Peyer's patch (tissue), 4 donors: ENCODE measurements at places on chromosomes 4 and X. TPM values are rescaled to one million over a fixed set of nuclear protein-coding genes. Genes with fewer than 3 reads are reported as not detected.

GPR82 gene
- 1.7 TPM for total RNA-seq

PAGE2 gene
- total RNA-seq: not detected

LRBA gene
- total RNA-seq: 110 TPM

CWH43 gene
- total RNA-seq: not detected

MAGEE2 gene
- not detected for total RNA-seq

IRAK1 gene
- 111 TPM for total RNA-seq

GABRE gene
- 130 TPM for total RNA-seq

BTC gene
- 3.8 TPM for total RNA-seq

STS gene
- total RNA-seq: 3.3 TPM

- no peak overlapping the region for H3K4me3 ChIP-seq
- no peak for DNase-seq
- H3K27me3 ChIP-seq: no peaks in the 10 kb centered on the region
- H3K4me1 ChIP-seq: no peaks in the 10 kb centered on the region
- H3K27ac ChIP-seq: no peak overlapping the region
These were observed 59.1 kb downstream of the IGFBP7 start for GRCh38 chr4:57051095-57051494.

DNA sequence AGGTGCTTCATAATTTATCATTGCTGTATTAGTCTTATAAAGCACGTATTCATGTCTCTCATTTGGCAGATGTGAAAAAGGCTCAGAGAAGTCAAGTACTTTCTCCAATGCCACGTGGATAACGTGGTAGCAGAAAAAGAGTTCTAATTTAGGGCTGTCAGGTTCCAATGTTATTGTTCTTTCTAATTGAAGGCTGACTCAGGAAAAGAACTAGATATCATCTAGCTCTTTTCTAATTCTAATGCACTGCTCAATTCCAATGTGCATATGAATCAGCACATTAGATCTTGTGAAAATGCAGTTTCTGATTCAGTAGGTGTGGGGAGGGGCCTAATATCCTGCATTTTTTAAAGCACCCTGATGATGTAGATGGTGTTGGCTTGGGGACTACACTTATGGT lies 22.8 kb downstream of the AGA start:
- no peaks in the 10 kb centered on the region for H3K36me3 ChIP-seq
- no peak for DNase-seq
- H3K27ac ChIP-seq: no peak overlapping the region
- H3K27me3 ChIP-seq: no peaks in the 10 kb centered on the region
- H3K4me3 ChIP-seq: no peak overlapping the region
- H3K4me1 ChIP-seq: no peaks in the 10 kb centered on the region

GRCh38 chr4:106835919-106836318 lies 200.2 kb downstream of the DKK2 start:
- no peaks in the 10 kb centered on the region for H3K4me1 ChIP-seq
- no peaks in the 10 kb centered on the region for H3K36me3 ChIP-seq
- no peaks in the 10 kb centered on the region for H3K27me3 ChIP-seq
- no peak overlapping the region for H3K4me3 ChIP-seq
- no peak overlapping the region for H3K27ac ChIP-seq

DNA sequence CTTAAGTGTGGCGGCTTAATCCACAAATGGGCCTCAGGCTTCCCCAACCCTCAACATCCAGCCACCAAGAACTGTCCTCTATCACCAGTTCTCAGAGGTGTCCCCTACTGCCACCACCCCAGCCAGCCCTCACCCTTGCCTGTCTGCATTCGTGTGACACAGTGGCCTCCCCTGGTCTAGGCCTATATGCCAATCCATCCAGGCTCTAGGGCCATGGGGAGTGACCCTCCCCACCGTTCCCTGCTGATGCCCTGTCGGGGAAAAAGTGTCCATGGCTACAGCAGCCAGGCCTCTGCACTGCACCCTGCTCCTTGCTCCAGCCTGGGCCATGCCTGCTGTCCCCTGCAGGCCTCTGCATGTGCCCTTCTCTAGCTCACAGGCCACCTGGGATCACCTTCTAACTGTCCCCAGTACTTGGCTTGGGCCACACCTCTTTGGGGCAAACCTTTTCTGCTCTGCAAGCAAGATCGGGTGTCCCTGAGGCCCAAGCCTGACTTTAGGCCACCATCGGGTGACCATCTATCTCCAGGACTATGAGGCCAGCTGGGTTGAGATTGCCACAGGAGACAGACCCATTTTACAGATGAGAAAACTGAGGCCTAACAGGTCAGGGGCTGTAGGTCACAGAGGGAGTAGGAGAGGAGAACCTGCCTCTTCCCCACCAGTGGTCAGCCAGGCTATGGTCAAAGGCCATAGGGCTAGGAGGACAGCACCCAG lies 75.8 kb downstream of the JAKMIP1 start:
- no peak overlapping the region for H3K4me3 ChIP-seq
- DNase-seq: peak; percentile 27
- no peaks in the 10 kb centered on the region for H3K36me3 ChIP-seq
- H3K27me3 ChIP-seq: no peaks in the 10 kb centered on the region
- no peaks in the 10 kb centered on the region for H3K4me1 ChIP-seq

- H3K27ac ChIP-seq: no peak overlapping the region
- no peak for DNase-seq
These were observed 56.0 kb downstream of the ACOX3 start for GRCh38 chr4:8384397-8385060.

DNA sequence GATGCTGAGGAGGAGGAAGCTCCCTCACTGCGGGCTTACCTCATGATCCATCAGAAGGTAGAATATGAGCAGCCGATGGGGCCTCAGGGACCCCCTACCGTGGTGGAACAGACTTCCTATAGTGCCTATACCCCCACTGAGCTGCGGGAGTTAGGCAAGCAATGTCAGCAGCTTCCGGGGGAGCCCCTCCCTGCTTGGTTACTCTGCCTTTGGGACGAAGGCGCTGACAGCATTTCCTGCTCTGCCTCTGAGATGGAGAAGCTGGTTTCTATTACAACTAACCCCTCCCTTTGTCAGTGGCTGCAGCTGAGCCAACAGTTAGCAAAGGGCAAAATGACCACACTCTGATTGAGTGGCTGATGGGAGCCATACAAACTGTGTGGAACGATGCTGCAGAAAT lies 430.7 kb downstream of the IDS start:
- no peak for DNase-seq
- H3K27me3 ChIP-seq: no peaks in the 10 kb centered on the region
- no peak overlapping the region for H3K27ac ChIP-seq
- no peak overlapping the region for H3K4me3 ChIP-seq
- H3K4me1 ChIP-seq: no peaks in the 10 kb centered on the region
- no peaks in the 10 kb centered on the region for H3K36me3 ChIP-seq

DNA sequence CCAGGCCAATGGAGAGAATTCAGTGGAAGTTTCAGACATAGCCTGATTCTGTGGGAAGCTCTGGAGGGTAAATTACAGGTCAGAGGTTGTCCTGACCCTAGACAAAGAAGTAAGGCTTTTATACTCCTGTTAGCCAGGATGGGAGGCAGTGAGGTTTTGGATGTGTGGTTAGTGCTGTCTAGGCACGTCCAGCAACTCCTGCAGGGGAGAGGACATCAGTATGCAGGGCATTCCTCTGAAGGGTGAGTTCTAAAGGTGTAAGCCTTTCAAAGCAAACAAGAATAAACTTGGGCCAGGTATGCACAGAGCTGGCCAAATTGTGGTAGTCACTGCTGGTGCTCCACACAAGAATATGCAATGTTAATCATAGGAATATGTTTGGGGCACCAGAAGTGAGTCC lies 562.5 kb downstream of the CCSER1 start:
- DNase-seq: no peak
- H3K4me1 ChIP-seq: no peaks in the 10 kb centered on the region
- H3K27me3 ChIP-seq: no peaks in the 10 kb centered on the region
- no peaks in the 10 kb centered on the region for H3K36me3 ChIP-seq
- H3K4me3 ChIP-seq: no peak overlapping the region
- no peak overlapping the region for H3K27ac ChIP-seq

- no peak for DNase-seq
- H3K27ac ChIP-seq: peak overlapping the region; percentile 48
- H3K27me3 ChIP-seq: no peaks in the 10 kb centered on the region
- H3K36me3 ChIP-seq: no peaks in the 10 kb centered on the region
These were observed 51.7 kb downstream of the GASK1B start for GRCh38 chr4:158121161-158121579.

- H3K36me3 ChIP-seq: no peaks in the 10 kb centered on the region
- no peaks in the 10 kb centered on the region for H3K27me3 ChIP-seq
- H3K4me1 ChIP-seq: no peaks in the 10 kb centered on the region
These were observed 340.8 kb downstream of the PAPSS1 start for GRCh38 chr4:107379054-107379869.

DNA sequence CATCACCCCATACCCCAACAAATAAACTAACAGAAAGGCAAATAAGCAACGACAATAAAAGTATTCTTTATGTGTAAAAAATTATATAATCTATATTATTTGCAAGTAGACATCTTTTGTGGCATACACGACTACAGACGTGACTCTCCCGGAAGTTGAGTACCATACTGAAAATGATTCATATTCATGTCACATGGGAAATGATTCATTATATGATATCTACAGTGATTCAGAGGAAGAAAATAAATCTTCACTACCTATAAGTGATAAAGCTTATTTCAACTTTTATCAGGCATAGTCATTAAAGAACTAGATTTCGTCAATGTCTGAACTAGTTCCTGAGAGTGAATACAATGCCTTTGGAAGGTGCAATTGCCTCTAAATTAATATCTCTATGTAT lies 4.6 kb upstream of the ANTXR2 start:
- no peak for DNase-seq
- no peak overlapping the region for H3K27ac ChIP-seq
- H3K36me3 ChIP-seq: no peaks in the 10 kb centered on the region
- no peaks in the 10 kb centered on the region for H3K4me1 ChIP-seq
- no peak overlapping the region for H3K4me3 ChIP-seq

DNA sequence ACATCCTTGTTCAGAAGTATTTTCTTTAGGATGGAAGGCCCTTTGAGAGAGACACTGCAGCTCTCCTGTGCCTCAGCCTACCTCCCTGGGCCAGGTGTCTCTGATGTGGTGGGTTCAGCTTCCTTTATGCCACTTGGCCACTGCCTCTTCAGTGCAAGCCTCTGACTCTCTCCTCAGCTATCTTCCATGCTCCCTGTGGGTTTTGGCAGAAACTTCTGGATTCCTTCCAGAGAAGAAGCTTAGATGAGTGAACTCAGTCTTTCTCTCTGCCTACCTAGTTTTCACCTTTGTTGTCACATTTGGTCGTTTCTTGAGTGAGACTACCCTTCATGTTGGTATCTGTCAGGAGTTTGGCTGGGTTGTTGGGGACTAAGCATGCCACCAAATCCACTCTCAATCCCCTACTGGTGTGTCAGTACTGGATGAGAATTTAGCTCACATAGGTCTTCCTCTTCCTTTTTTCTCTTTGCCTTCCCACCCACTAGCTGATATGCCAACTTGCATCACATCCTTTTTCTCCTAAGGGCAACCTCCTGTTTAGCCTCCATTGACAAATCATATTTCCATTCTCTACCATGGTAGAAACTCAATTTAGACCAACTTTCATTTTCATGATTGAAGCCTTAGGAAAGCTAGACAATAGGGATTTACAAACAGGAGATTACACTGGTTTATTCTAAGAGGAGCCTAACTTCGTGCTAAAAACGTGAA lies 32.0 kb downstream of the IL15 start:
- no peaks in the 10 kb centered on the region for H3K36me3 ChIP-seq
- H3K27me3 ChIP-seq: no peaks in the 10 kb centered on the region
- H3K4me1 ChIP-seq: no peaks in the 10 kb centered on the region
- no peak overlapping the region for H3K27ac ChIP-seq
- no peak overlapping the region for H3K4me3 ChIP-seq

DNA sequence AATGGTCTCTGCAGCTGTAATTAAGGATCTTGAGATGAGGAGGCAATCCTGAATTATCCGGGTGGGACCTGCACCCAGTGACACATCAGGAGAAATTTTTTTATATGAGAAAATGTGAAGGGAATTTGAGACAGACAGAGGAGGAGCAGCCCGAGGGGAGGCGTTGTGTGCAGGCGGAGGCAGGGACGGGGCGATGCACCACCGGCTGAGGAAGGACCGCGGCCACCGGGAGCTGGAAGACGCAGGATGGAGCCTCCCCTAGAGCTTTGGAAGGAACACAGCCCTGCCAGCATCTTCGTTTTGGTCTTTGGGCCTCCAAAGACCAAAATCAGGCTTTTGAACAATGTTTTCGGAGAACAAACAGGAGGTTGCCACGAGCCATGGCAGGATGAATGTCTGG lies 85.0 kb upstream of the ADRA2C start:
- DNase-seq: no peak
- H3K36me3 ChIP-seq: no peaks in the 10 kb centered on the region
- H3K27ac ChIP-seq: no peak overlapping the region
- H3K4me3 ChIP-seq: no peak overlapping the region

DNA sequence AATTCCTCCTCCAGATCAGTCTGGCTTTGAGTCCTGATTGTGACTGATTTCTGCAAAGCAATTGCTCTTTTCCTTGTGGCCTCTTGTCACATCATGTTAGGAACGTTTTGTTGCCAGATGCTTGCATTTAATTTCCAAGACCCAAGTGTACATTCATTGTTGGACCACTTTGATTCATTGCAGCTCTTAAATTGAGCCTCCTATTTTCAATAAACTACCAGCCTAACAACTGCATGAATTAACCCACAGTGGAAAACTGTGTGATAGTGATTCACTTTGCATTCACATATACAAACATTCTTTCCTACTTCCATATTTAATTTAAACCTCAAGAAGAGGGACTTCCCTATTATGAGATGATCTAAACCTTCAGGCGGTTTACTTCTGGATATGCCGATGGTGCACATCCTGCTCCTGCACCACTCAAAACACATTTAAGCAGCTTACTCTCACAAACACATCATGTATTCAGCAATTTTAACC lies 118.4 kb downstream of the AFF1 start:
- H3K4me1 ChIP-seq: peaks cover 56% of the 10 kb centered on the region
- no peak for DNase-seq
- no peak overlapping the region for H3K4me3 ChIP-seq
- H3K27me3 ChIP-seq: no peaks in the 10 kb centered on the region

- no peaks in the 10 kb centered on the region for H3K36me3 ChIP-seq
- no peak for DNase-seq
- no peaks in the 10 kb centered on the region for H3K4me1 ChIP-seq
These were observed 101.0 kb downstream of the ATP11C start for GRCh38 chrX:139831675-139832456.

- H3K27ac ChIP-seq: no peak overlapping the region
- H3K27me3 ChIP-seq: no peaks in the 10 kb centered on the region
- DNase-seq: no peak
- H3K36me3 ChIP-seq: no peaks in the 10 kb centered on the region
- H3K4me1 ChIP-seq: no peaks in the 10 kb centered on the region
These were observed 25.6 kb downstream of the CD99L2 start for GRCh38 chrX:150872773-150873336.

GRCh38 chrX:119417376-119417775 lies 18.2 kb downstream of the SLC25A43 start:
- H3K4me3 ChIP-seq: no peak overlapping the region
- H3K27me3 ChIP-seq: no peaks in the 10 kb centered on the region
- no peaks in the 10 kb centered on the region for H3K4me1 ChIP-seq
- no peak overlapping the region for H3K27ac ChIP-seq

DNA sequence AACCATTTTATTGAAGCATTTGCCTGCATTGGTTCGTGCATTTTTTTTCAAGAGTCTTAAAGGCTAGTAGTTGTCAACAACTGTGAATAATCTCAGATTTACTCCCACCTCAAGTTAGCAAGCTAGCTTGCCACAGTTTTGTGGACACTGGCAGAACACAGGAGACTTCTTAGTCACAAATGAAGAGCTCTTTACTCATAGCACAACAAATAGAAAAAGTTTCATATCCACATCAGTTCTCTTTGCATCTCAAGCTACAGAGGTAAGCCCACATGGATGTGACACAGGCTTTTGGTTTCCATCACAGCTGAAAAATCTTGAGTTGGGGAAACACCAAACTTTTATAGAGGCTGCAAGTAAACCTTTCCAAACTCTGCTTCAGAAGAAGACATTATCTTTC lies 2315.7 kb upstream of the TENM3 start:
- no peak overlapping the region for H3K4me3 ChIP-seq
- no peaks in the 10 kb centered on the region for H3K36me3 ChIP-seq
- H3K27ac ChIP-seq: no peak overlapping the region
- no peaks in the 10 kb centered on the region for H3K4me1 ChIP-seq
- no peaks in the 10 kb centered on the region for H3K27me3 ChIP-seq
